ENCODE measurements at places on chromosomes 11 and 22.

- no peak for DNase-seq
Measured at GRCh38 chr11:32829157-32829679, 509 bp upstream of the PRRG4 start.

GRCh38 chr11:126981635-126982034 lies 18.9 kb downstream of the KIRREL3 start:
- DNase-seq, result no peak

DNA sequence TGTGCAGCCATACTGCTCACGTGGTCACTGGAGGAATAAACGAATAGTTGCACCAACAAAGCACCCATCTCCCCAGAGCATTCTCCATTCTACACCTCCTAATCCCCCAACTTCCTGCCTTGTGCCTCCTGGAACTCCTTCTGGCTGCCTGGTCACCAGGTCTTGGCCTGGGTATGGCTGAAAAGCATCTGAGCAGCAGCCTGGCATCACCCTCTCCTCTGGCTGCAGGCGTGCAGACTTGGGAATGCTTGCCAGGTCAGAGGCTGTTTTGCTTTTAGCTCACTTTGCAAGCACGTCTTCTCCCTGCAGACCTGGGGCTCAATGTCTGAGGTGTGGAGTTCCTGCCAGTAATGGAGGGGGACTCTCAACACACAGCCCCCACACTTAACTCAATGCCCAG lies 33.3 kb upstream of the KCNJ11 start:
- no peak for DNase-seq

DNA sequence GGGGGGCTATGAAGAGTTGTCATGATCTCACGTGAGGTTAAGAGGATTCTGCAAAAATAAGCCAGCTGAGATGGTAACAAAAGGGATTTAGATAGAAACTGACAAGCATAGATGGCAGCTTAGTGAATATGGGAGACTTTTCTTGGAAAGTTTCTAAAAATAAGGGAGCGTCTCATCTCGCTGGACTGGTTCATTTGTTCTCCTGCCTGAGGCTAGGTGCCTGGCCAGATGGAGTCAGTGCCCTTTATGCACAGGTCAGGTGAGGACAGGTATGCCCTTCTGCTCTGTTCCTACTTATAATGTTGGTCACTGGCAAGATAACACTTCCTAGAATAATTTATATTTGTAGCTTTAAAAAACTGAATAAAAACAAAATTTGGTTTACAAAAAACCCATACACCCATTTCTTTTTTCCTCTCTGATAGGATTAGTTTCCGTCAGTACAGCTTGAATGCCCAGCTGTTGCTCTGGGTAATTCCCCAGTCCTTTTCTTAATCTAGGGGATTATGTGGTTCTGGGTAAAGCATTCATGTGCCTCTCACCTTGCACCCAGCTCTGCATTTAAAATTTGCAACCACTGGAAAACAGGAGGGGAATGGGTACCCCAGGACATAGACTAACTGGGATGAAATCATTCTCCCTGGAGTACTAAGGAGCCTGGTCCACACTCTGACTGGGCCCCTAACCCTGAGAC lies 90.0 kb downstream of the AMOTL1 start:
- DNase-seq, result no peak

DNA sequence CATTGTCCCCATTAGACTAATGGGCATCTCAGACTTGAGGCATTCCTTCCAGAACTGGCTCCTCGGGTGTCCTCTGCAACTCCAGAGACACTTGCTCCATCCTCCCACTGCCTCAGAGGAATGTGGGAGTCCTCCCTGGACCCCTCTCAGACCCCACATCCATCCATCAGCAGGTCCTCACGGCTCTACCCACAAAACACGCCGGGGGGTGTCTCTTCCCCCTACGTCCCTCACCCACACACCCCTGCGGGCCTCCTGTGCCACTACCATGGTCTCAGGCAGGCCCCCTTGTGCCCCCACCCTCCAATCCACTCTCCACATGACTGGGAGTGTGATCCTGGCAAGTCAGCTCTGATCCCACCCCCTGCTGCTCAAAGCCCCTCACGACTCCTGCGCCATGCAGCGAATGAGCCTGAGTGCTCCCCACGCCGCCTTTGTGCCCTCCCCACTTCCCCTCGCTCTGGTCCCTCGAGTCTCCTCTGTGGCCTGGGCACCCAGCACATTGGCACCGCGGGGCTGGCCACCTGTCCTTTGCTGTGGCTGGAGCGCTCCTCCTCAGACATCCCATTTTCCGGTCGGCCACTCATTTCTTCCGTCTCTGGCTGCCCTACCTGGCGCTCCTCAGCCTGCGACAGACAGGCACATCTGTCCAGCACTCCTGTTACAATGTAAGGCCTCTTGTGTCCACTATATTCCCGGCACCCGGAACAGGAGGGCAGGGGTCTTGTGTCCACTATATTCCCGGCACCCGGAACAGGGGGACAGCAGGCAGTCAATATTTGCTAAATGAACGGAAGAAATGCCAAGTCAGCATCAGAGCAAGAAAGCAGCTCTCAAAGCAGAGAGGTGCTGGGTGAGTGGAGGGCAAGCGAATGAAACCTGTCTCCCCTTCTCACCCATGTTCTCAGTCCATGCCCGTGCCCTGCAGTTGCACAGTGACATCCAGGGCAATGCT lies 14.2 kb upstream of the MOB2 start:
- no peak for DNase-seq

DNA sequence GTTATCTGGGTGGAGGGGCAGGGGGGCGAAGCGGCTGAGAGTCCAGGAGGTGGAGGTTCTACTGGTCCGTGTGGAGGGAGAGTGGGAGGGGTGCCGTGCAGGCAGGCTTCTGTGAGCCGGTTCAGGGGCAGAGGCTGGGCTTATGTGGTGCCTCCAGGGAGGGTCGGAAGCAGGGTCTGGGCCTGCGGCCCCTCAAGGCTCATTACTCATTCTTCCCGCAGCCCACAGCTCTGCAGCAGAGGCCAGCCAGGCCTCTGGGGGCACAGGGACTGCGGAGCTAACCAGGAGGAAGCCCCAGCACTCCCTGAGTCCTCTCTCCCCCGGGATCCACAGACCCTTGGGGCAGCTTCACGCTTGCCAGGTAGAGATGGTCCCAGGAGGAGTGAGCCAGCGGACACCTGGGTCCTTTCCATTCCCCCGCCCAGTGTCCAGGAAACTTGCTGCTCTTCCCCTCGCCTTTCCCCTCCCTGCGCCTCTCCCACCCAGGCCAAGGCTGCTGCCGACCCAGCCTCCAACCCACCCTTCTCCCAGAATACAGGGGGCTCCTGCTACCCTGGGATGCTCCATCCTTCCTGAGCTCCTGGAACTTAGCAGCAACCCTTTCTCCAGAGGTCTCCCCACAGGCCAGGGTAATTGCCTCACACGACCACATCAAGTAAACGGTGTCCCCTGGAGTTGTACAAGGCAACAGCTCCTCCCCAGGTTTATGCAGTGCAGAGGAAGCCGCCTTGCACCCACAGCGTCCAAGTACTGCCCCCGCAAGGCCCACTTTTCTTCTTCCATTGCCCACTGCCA lies 6.3 kb downstream of the NRXN2 start:
- DNase-seq, result no peak

DNA sequence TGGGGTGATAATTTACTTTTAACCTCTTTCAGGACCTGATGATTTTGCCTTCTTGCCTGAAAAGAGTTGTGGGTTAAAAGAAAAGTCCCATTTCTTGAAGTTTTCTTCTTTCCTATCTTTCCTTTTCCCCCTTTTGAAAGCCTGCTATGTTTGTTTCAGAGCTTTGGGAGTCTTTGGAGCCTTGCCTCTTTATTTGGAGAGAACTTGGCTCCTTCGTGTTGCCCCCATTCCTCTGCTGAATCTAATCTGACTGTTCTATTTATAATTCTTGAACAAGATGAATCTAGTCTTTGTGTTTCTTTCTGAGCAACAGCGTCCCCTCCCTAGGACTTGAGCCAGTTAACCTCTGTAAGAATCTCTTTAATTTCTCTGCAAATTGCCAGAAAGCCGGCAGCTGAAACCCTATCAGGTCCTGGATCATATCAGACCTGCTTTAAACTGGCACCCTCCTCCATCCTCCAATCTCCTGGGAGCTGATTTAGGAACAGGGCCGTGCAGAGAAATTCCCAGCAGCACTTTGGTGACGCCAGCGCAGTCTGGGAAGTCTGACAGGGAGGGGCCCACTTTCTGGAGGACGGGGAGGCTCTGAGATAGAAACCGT lies 289.1 kb upstream of the SORL1-AS1 start:
- no peak for DNase-seq
